ENCODE measurements at places on chromosomes 6 and 20.

DNA sequence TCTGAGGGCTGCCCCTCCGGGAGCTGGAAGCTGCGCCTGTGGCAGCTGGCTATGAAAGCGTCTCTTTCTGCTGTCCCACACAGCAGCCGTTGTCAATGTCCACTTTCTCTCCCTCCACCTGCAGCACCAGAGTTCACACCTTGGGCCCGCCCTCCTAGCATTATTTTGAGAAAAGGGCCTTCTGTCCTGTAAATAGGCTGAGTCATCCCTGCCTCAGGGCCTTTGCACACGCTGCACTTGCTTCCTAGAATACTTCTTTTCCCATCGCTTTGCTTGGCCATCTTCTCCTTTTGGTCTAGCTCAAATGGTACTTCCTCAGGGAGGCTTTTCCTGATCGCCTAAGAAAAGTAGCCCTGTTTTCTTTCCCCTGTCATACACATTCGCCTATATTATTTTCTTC lies 69.3 kb upstream of the ZNFX1 start:
- DNase-seq: no peak

DNA sequence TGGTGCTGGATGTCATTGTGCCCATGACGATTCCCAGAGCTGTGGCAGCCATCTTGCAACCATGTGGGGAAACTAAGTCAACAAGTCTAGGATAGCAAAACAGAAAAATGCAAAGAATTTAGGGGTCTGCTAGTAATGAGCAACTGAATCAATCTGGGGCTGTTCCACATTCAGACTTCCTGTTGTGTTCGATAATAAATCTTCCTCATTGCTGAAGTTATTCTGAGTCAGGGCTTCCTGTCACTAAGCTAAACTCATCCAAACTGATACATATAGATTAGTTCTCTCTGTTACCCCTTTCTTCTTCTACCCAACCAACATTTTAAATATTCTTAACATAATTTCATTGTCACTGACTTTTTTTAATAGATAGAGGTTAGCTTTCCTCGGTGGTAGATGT lies 205.9 kb downstream of the HACE1 start:
- no peak for DNase-seq

- DNase-seq: no peak
Observed at GRCh38 chr6:109010705-109011102, 83.9 kb downstream of the SESN1 start.

DNA sequence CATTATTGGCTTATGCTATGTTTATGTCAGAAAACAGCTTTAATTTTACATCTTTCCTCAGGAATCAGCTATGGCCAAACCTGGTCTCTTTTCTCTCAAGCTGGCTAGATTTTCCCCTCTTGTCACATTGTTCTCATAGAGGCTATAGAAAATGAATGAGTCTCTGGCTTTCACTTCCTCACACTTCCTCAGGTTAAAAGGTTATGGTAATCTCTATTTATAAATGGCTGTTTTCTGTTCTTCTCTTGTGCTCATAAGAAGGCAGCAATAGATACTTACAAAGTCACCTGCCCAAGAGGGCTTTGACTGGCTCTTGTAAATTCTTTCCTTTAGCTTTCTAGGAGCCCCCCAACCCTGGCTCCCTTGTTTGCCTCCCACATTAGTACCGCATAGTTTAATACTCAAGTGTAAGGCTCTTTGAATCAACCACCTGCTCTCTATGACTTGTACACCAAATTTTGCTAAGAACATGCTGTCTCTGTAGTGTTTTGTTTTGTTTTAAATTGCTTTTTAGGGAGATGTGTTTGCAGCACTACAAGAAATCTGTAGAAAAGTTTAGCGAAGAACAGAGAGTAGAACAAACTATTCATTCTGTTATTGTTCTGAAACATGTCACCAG lies 897.4 kb upstream of the CITED2 start:
- DNase-seq: no peak

DNA sequence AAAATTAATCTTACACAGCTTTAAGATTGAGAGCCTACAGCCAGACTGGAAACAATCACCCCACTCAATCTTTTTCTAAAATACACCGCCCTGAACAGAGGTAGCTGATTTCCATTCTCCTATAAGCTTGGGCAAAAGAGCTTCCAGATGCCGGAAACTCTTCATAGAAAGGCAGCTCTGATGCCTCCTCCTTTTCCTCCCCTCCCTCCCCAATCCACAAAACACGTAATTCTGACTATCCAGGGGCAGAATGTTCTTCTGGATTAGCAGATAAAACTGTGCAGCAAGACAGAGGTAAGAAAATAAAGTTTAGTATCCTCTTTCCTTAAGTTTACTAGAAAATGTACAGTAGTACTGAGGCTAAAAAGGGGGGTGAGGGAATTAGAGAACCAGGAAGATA lies 15.8 kb downstream of the ADNP start:
- DNase-seq: no peak

DNA sequence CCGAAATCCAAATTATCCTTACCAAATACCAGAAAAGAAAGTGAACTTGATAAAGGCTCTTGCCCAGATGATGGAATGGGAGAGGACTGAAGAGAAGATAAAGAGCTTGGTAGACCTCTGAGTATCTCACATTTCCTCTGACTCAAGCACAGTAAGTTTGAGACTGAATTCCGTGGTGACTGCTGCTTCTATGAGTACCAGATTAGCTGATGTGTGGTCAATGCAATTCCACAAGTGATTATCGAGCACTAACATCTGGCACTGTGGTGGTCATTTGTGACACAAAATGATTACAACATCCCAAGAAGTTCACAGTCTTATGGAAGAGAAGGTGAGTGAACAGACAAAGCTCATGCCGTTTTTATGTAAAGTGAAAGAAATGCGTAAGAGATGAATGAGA lies 2.6 kb upstream of the RPS6KA2 start:
- DNase-seq: no peak

DNA sequence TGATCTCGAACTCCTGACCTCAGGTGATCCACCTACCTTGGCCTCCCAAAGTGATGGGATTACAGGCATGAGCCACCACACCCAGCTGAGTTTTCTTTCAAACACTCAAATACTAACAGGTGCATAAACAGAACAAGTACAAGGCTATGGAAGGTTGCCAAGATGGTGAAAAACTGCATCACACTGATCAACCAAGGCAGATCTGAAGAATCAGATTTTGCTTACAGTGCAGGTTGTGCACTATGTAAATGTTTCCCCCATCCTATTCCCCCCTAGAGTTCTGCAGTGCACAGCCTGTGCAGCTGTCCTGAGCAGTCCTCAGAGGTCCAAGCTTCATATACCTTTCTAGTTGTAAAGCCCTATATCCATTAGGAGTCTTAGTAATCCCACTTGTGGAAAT lies 73.0 kb downstream of the GFRA4 start:
- DNase-seq: no peak

DNA sequence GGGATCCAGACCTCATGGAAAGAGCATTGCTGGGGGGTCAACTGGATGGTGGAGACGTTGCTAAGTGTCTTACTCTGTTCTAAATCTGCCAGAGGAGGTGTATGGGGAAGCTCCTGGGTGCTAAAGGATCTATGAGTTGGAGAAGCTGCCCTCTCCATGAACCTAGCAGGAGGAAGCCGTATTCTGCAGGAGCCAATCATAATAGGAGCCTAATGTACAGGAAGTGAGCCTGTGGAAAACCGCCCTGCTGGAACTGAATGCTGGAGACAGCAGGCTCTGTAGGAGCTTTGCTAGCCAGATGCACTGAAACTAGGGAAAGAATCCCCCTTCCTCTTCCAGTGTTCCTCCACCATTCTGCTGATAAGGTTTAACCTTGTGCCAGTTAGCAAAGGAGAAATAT lies 10.9 kb downstream of the CASP8AP2 start:
- no peak for DNase-seq

- DNase-seq: no peak
Observed at GRCh38 chr6:13472099-13472498, 15.3 kb downstream of the GFOD1 start.

- DNase-seq: no peak
Observed at GRCh38 chr6:98847779-98848538, 13.6 kb downstream of the POU3F2 start.

DNA sequence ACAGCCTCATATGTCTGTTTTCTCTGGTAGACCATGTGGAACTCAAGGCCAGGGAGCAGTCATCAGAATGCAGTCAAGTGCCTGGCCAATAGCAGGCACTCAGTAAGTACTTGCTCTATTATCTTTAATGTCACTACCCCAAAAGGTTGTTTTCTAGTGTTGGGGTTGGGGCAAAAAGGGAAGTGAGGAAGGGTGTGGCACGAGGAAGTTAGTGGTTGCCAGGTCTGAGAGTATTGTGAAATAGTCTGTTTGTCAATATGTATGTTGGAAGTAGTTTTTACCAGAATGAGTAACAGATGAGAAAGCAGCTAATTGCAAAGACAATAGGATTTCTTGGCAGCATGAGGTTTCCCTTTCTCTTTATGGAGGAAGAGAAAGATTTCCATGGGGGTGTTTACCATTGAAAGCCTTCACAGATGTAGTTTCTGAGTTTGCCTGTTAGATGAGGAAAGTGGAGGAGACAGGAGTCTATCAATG lies 59.5 kb upstream of the ARMH2 start:
- DNase-seq: no peak

DNA sequence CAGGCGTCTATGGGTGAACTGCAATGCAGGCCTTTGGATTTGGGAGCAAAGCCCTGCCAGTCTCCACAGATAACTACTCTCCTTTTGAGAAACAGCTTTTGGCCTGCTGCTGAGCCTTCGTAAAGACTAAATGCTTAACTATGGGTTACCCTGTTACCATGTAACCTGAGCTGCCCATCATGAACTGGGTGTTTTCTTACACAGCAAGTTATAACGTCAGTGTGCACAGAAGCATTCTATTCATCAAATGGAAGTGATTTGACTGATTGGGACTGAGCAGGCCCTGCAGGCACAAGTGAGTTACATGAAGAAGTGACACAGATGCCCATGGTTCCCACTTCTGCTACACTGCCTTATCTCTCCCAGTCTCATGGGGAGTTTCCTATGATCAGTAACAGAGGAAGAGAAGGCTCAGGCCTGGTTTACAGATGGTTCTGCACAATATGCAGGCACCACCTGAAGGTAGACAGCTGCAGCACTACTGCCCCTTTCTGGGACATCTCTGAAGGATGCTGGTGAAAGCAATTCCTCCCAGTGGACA lies 319.1 kb downstream of the CD83 start:
- no peak for DNase-seq

- DNase-seq: no peak
Observed at GRCh38 chr6:52498538-52499017, 78.3 kb downstream of the TRAM2 start.

GRCh38 chr6:150372051-150372450 lies 3.2 kb downstream of the IYD start:
- DNase-seq: no peak

- DNase-seq: no peak
Observed at GRCh38 chr6:8948733-8949132, 513.4 kb upstream of the SLC35B3 start.

GRCh38 chr6:13787137-13787536 lies 27.2 kb downstream of the MCUR1 start:
- DNase-seq: no peak

DNA sequence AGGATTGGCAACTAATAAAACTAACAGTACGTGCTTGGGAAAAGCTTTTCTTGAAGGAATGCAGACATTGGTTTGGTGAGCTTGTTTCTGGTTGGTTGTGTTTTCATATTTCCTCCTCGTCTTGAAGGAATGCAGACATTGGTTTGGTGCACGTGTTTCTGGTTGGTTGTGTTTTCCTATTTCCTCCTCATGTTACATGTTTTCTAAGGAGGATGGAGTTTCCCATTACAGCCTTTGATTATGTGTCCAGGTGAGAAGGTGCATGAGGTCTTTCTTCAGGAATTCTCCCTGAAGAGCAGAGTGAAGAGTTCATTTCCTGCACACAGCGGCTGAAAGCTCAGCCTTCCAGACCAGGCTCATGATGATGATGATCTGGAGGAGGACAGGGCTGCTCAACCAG lies 190.6 kb downstream of the SMOC2 start:
- no peak for DNase-seq

GRCh38 chr20:1900321-1900801 lies 5.2 kb downstream of the SIRPA start:
- peak; percentile 17 for DNase-seq

- no peak for DNase-seq
Observed at GRCh38 chr6:111200350-111201243, 113.3 kb downstream of the SLC16A10 start.

GRCh38 chr6:37310966-37311365 lies 42.8 kb upstream of the RNF8 start:
- DNase-seq: no peak

GRCh38 chr6:82006027-82006738 lies 241.4 kb downstream of the IBTK start:
- no peak for DNase-seq

All from smooth muscle cell of the brain vasculature (primary cell).